Myometrial cell (primary cell): ENCODE measurements at places on chromosomes 2 and 18. TPM values are rescaled to one million over a fixed set of nuclear protein-coding genes. Genes with fewer than 3 reads are reported as not detected.

Gene MAL
- total RNA-seq, result not detected in 2 replicates

Gene TACR1
- not detected in 2 replicates for total RNA-seq

Gene COL5A2
- 517 and 572 TPM in 2 replicates for total RNA-seq

Gene PLEKHH2
- total RNA-seq, result 3.7 and 4.8 TPM in 2 replicates

Gene CHRNG
- total RNA-seq, result not detected in 2 replicates

Gene TOGARAM2
- under 0.01 and 0.53 TPM in 2 replicates for total RNA-seq

Gene TUBB8B
- total RNA-seq, result not detected in 2 replicates

Gene RRM2
- total RNA-seq, result 95.7 and 98.9 TPM in 2 replicates

Gene FRZB
- total RNA-seq, result under 0.01 and 0.58 TPM in 2 replicates

Gene DNAJC5G
- not detected in 2 replicates for total RNA-seq

Gene NHEJ1
- 22.7 and 33.2 TPM in 2 replicates for total RNA-seq

Gene ERMN
- total RNA-seq, result not detected in 2 replicates

Gene POTEJ
- not detected in 2 replicates for total RNA-seq

Gene SCN2A
- 2.0 and 9.0 TPM in 2 replicates for total RNA-seq

Gene MALL
- 204 and 210 TPM in 2 replicates for total RNA-seq

Gene ADD2
- not detected in 2 replicates for total RNA-seq

Gene STARD6
- 0.35 TPM in 1 of 2 replicates, not detected in the other for total RNA-seq

Gene ALKAL2
- not detected in 2 replicates for total RNA-seq

Gene LOXL3
- total RNA-seq, result 12.9 and 15.6 TPM in 2 replicates

Gene TCF23
- total RNA-seq, result not detected in 2 replicates
